ENCODE measurements at places on chromosomes 1 and 21. TPM values are rescaled to one million over a fixed set of nuclear protein-coding genes. Genes with fewer than 3 reads are reported as not detected.

GRCh38 chr1:183914276-183914675 is 109.4 kb downstream of the RGL1 start:
- no peak for DNase-seq

- DNase-seq = no peak
Measured at GRCh38 chr1:230937371-230937770, 41.3 kb downstream of the TTC13 start.

GRCh38 chr21:30083225-30083945 is 83.2 kb downstream of the CLDN17 start:
- DNase-seq = no peak

Gene DNAH14
- total RNA-seq = 0.35 TPM

Gene GCSAML
- 62.1 TPM for total RNA-seq

GRCh38 chr21:37210130-37210529 is 57.0 kb downstream of the VPS26C start:
- DNase-seq = no peak

Gene NIBAN1
- 31.0 TPM for total RNA-seq

GRCh38 chr1:159854693-159855192 is 7.7 kb downstream of the VSIG8 start:
- DNase-seq = peak; percentile 60

- no peak for DNase-seq
Measured at GRCh38 chr21:36337099-36337509, 17.1 kb downstream of the MORC3 start.

DNA sequence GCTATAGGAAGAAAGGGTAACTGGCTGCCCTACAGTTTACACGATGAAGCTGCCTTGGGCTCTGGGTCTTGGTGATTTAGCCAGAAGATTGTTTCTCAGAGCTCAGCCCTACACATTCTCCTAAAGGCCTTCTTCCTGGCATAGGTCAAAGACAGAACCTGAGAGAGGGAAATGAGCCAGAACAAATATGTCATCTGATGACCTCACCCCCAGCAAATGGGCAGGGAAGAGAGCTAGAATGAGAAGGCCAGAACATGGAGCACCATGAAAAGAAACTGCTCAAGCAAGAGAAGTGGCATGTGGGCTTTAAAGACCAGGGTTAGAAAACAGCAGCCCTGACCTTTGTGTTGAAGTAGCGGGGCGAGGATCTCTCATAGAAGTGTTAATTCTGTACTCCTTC is 5.5 kb upstream of the ILDR2 start:
- DNase-seq = no peak

- DNase-seq = peak; percentile 31
Measured at GRCh38 chr1:24392982-24393650, 20.5 kb downstream of the STPG1 start.

GRCh38 chr21:43312751-43313169 is 114.2 kb downstream of the SIK1 start:
- DNase-seq = no peak

GRCh38 chr1:204250428-204251030 is 36.7 kb upstream of the GOLT1A start:
- DNase-seq = no peak

GRCh38 chr1:152869808-152870419 is 8.2 kb upstream of the SMCP start:
- no peak for DNase-seq

Gene TSSK3
- total RNA-seq = 1.2 TPM

Gene EIF3I
- total RNA-seq = 126 TPM

GRCh38 chr1:199123615-199124014 is 484.8 kb downstream of the PTPRC start:
- no peak for DNase-seq

DNA sequence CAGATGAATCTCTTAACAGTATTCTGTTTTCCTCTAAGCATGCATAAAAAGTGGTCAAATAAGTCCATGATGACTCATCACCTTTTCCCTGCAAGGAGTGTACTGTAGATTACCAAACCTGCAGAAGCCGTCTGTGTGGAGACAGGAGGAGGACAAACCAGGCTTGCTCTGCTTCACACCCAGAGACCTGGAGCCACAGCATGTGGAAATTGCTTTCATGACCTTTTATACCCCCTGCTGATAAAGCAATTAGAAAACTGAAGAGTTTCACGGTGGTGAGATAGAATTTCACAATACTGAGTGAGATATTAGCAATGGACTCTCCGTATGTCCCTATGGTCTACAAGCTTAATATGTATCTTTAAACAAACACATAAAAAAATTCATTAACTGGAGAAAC is 9.4 kb downstream of the CORT start:
- no peak for DNase-seq

DNA sequence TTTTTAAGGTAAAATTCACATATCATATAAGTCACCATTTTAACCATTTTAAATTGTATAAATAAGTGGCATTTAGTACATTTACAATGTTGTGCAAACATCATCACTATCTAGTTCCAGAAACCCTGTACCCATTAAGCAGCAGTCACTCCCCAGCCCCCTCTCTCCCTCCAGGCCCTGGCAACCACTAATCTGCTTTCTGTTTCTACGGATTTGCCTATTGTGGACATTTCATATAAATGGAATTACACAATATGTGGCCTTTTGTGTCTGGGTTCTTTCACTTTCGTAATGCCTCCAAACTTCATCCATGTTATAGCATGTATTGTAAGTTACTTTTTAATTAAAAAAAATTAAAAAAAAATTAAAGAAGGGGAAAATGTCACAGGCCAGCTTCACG is 58.0 kb upstream of the RAB3GAP2 start:
- no peak for DNase-seq

Gene UTS2
- 3.9 TPM for total RNA-seq

DNA sequence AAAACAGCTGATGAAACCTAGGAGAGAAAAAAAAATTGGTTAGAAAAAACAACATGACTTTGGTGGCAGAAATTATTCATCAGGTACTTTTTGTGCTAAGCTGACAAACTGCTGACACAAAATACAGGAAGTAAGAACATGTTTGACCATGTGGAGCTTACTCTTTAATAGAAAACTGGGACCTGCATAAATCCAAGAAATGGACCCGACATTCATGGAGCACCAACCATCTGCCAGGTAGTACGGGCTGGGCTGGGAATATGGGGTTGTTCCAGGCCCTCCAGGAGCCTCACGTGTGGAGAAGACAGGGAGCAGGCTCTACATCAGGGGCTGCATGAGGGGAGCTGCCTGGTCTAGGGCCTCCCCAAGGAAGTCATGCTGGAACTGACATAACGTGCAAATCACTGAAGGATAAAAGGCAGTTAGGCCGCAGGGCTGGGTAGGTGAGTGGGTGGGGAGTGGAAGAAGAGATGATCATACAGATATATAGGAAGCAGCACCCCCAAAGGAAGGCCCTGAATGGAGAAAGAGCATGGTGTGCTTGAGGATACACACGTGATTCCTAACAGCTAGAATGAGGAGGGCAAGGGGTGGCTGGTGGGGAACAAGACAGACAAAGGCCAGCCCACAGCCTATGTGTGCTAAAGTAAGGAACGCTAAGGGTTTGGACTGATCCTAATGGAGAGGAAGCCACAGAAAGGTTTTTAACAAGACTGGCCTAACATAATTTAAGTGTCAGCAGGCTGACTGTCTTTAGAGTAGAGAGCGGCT is 26.1 kb downstream of the CD58 start:
- no peak for DNase-seq

DNA sequence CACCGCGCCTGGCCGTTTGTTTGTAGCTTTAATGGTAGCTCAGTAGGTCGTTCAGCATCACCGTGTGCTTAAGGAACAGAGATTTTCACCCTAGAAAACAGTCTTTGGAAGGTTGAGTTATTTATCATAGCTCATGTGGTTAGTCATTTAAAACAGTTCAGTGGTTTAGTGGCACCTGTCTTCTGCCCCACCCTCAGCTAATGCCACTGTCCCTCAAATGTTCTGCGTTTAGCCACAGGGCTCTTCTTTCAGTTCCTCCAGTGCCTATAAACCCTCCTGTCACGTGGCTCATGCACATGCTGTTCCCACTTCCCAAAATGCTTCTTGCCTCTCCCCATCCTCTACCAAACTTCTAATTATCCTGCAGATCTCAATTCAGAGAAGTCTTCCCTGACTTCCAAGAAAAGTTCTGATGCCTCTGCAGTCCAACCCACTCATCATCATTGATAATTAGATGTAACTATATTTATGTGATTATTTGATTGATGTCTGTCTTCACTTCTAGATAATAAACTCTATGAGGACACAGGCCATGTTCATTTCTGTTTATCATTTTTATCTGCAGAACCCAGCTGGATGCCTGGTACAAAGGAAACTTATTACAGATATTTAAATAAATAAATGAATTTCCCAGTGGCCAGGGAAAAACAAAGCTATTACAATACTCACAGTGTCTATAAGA is 14.4 kb upstream of the DIPK1A start:
- DNase-seq = no peak

GRCh38 chr1:22233222-22233621 is 90.3 kb upstream of the WNT4 start:
- no peak for DNase-seq

GRCh38 chr1:27044613-27045151 is 32.0 kb upstream of the TENT5B start:
- DNase-seq = peak; percentile 92

GRCh38 chr1:49136738-49137251 is 360.1 kb upstream of the BEND5 start:
- DNase-seq = no peak

Gene SPATA21
- 0.55 TPM for total RNA-seq

DNA sequence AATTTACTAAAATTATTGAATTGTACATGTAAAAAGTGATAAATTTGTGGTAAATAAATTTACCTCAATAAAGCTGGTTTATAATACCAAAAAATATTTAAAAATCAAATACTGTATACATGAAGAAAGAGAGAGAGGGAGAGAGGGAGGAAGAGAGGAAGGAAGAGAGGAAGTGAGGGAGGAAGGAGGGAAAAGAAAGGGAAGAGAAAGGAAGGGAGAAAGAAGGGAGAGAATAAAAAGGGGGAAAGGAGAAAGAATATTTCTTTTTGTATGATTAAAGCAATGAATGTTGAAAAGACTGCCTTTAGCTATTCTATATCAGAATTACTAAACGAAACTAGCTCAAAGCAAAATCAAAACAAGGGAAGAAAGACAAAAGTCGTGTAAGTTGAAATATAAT is 150.0 kb downstream of the LRIG2 start:
- no peak for DNase-seq

DNA sequence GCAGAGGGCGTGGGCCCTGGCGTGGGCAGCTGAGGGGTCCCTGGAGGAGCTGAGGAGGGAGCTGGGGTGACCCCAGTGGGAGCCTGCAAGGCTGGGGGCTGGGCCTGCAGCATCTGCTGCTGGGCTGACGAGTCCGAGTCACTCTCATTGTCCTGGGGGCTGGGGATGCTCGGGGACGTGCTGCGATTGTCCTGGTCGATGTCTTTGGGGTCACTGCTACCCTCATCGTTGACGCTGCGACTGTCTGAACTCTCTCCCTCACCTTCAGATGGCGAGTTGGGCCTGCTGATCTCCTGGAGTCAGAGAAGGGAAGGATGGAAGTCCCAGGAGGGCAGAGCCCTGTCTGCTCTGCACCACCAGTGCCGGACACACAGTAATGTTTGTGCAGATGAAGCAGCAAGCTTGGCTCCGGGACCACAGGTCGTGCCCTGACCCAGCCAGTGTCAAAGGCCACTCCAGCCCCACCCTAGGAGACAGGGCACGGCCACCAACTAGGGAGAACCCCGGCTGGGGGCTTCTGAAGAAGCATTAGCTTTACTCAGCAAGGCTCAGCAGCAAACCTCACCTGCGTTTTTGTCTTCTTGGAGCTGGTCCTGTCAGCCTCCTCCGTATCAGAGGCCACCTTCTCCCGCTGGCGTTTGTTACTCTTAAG is 43.4 kb downstream of the SLC45A1 start:
- DNase-seq = no peak

DNA sequence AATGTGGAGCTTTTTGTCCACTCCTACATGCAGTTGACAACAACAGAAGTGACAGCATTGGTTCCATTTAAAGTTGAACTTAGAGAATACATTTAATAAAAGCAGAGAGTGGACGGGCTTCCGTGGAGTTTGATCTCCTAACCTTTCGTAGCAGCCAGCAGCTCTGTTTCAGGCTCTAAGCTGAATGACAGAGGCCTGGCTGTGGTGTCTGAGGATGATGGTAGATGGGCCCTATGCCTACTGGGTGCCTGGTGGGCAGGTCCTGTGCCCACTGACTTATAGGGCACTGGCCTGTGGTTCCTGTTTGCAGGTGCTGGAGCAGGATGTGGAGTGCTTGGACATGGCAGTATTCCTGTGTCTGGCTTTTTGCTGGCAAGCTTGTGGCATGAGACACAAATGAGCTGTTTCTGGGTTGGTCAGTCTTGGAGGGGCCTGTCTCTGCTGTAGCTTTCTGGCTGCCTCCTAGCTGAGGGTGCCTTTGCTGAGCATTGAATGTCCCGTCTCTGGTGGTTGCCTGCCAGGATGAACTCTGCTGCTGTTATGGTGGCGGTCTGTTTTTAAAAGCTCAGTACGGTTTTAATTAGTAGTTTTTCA is 54.6 kb downstream of the PRDM2 start:
- DNase-seq = no peak

DNA sequence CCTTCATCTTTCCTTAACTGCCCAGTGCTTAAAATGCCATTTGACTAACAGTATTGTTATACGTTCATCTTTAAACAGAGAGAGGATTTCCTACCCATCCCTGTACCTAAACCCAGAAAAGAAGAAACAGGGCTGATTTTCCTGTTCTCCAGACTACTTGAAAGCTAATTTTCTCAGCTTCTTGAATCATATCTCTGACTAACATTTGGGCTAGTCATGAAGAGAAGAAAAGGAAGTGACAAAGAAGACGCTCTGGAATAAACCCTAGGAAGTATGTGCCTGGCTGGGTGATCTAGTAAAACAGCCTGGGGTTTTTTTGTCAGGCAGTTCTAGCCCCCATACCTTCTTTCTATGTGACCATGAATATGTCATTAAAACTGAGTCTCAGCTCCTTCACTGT is 44.8 kb upstream of the SGIP1 start:
- no peak for DNase-seq

DNA sequence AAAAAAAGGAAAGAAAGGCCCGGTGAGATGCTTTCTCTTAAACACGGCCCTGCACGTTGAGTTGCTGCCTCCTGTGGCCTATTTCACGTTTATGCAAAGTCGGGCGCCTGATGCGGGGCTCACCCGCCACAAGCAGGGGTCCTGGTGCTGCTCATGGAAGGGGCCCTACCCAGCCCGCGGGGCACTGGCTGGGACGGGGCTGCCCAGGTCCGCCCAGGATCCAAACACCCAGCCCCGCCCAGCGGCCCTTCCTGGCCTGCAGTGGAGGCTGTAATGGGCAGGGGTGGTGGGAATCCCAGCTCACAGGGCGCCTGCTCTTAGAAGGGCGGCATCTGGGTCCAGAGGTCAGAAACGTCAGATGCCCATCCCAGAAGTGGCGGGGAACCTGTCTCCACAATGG is 1.6 kb downstream of the COL6A2 start:
- DNase-seq = peak; percentile 18

Gene CCDC27
- not detected for total RNA-seq

DNA sequence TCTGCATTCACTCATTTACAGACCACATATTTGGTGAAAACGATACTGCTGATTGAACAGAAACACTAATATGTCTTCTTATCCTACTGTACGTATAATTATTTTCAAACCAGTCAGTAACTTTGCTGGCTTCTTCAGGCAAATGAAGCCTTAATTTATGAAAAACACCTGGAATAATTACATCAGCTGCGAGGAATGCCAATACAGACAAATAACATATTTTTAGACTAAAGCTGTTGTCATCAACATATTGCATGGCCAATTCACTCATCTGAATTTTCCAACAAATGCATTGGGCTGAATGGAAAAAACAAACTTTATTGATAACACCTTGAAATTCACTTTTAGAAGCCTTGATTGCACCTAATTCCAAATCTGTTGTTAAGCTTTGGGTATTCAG is 165.9 kb downstream of the HLX start:
- DNase-seq = no peak

GRCh38 chr1:187931776-187932175 is 1103.0 kb downstream of the PLA2G4A start:
- DNase-seq = no peak
